ENCODE measurements at places on chromosomes 7 and 10. TPM values are rescaled to one million over a fixed set of nuclear protein-coding genes. Genes with fewer than 3 reads are reported as not detected.

Gene ALOX5
- 3.9 TPM for polyA plus RNA-seq

Gene SLC4A2
- polyA plus RNA-seq = 87.7 TPM

Gene SLC39A12
- not detected for polyA plus RNA-seq

Gene SYT15B
- polyA plus RNA-seq = 1.7 TPM

Gene TMEM254
- polyA plus RNA-seq = 55.0 TPM

Gene ENO4
- 3.7 TPM for polyA plus RNA-seq

Data from right renal cortex interstitium (tissue), 3 donors.